ENCODE measurements at places on chromosomes 1 and 21. TPM values are rescaled to one million over a fixed set of nuclear protein-coding genes. Genes with fewer than 3 reads are reported as not detected.

The IGSF9 gene
- 3.0 TPM for polyA plus RNA-seq

The AMY2B gene
- 318 TPM for polyA plus RNA-seq

The RAB7B gene
- polyA plus RNA-seq = 0.95 TPM

The BTBD8 gene
- polyA plus RNA-seq = 1.9 TPM

The PPIAL4G gene
- not detected for polyA plus RNA-seq

The ZFP69 gene
- polyA plus RNA-seq = 2.8 TPM

The OR2L13 gene
- polyA plus RNA-seq = not detected

The FASLG gene
- polyA plus RNA-seq = 0.16 TPM

The CD1C gene
- polyA plus RNA-seq = not detected

The SLC66A1 gene
- polyA plus RNA-seq = 23.5 TPM

The C1orf141 gene
- polyA plus RNA-seq = 0.14 TPM

The YRDC gene
- 4.8 TPM for polyA plus RNA-seq

The MYOG gene
- not detected for polyA plus RNA-seq

The HCRTR1 gene
- 0.52 TPM for polyA plus RNA-seq

The INAVA gene
- polyA plus RNA-seq = 13.1 TPM

The LCE2A gene
- polyA plus RNA-seq = not detected

The IRF6 gene
- polyA plus RNA-seq = 7.7 TPM

The DYNLT5 gene
- polyA plus RNA-seq = 0.72 TPM

The CRP gene
- polyA plus RNA-seq = 33.6 TPM

The SPATA46 gene
- not detected for polyA plus RNA-seq

The IGSF3 gene
- 2.0 TPM for polyA plus RNA-seq

The SYT11 gene
- 0.46 TPM for polyA plus RNA-seq

The ZBED6 gene
- 1.3 TPM for polyA plus RNA-seq

The CBR3 gene
- polyA plus RNA-seq = 2.4 TPM

The TNNI3K gene
- polyA plus RNA-seq = 2.2 TPM

The GBP6 gene
- polyA plus RNA-seq = 0.08 TPM

The SLC2A5 gene
- 0.19 TPM for polyA plus RNA-seq

The CLDN19 gene
- 0.04 TPM for polyA plus RNA-seq

The SLC44A3 gene
- polyA plus RNA-seq = 13.0 TPM

The NPHS2 gene
- polyA plus RNA-seq = not detected

The KPRP gene
- not detected for polyA plus RNA-seq

The MROH7 gene
- polyA plus RNA-seq = 4.6 TPM

The ENAH gene
- polyA plus RNA-seq = 17.1 TPM

The VANGL2 gene
- 4.3 TPM for polyA plus RNA-seq

All from pancreas (tissue), 10 donors.